Vagina (tissue), 2 donors: ENCODE measurements at places on chromosomes 5 and 9.

- no peak for DNase-seq
Observed at GRCh38 chr5:124001036-124001615, 489.1 kb downstream of the CSNK1G3 start.

DNA sequence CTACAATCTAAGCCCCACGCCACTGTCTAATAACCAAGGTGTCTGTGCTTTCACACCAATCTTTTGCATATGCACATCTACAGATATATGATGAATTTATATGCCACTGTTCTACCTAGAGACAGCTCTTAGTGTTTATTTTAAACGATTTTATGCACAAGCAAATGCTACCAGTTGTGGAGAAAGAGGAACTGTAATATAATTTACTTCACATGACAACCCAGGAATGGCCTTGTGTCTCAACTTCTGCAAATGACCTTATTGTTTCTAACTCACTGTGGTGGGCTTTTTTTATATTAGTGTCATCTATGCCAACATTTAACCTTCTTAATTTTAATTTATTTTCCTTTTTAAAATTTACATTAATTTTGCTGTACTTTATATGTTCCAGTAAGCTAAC, 531.1 kb upstream of the TLE4 start:
- no peak for DNase-seq

DNA sequence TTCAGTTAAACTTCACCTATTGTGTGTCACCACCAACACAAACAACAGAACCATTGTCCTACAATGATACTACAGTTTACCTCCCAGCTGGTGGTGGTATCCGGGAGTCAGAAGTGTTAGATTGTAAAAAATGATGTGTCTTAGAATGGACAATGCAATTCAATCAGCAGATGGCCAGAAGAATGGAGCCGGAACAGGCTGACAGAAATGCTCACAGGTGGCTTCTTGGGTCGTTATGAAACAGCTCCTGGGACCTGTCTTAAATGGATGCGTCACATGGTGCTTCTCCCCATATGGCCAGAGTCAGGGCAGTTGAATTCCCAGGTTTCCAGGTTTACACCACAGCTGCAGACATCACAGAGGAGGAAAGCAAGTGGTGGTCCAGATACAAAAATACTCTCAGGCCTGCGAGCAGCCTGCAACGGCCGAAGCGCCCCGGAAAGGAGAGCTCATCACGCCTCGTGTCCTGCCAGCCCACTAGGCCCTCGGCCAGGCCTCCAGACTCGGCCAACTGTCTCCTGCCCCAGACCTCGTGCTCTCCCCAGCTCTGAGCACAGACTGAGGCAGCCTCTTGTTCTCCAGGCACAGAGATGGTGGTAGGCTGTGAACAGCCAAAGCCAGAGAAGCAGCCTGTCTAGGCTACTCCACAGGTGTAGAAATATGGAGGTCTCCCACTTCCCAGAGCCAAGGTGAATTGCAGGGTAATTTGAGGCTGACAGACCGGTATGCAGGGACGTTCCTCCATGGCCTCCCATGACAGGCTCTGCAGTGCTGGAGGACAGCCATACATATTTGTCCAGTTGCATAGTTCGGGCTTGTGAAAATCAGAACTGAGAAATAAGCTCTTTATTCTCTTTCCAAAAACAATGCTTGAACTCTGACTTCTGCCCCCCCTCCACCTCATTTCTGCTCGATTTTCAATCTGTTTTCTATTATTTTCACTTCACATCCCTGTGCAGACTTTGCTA, 98.5 kb upstream of the SPATA31C2 start:
- DNase-seq = no peak

DNA sequence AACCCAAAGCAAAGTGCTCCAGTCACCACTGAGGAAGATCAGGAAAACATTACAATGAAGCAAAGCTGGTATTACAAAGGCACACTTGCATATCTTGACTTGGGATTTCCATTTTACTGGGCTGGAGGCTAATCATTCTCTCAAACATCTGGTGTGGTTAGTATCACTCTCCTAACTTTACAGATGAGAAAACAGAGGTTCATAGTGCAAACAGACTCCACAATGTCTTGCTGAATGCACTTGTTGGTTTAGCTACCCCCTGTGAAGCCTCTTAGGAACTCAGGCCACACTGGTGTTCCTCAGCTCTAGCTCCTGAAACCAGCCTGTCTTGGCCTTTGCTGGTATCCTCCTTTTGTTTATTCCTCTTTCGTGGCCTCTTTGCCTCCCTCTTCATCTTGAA, 29.5 kb upstream of the SMAD5 start:
- no peak for DNase-seq

DNA sequence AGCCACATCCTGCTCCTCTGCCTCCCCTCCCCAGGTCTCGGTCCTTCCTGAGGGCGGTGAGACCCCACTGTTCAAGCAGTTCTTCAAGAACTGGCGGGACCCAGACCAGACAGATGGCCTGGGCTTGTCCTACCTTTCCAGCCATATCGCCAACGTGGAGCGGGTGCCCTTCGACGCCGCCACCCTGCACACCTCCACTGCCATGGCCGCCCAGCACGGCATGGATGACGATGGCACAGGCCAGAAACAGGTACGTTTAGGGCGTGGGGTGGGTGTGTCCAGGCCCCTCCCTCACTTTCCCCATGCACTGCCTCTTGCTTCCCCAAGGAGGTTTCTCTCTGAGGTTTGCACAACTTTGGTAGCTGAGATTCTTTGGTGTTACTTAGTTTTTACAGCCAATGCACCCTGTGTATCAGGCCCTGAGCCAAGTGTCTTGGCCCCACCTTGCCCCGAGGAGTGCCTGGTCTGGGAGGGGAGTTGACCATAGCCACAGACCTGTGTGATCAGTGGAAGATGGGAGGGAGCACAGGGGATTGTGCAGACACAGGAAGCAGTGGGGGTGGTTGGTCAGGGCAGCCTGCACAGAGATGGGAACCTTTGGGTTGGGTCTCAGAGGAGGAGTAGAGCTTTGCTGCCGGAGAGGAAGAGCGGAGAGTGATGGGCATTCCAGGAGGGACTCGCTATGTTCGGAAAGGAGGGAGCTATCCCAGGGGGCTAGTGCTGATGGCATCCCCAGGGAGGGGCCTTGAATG, 50.8 kb downstream of the GSN start:
- no peak for DNase-seq

DNA sequence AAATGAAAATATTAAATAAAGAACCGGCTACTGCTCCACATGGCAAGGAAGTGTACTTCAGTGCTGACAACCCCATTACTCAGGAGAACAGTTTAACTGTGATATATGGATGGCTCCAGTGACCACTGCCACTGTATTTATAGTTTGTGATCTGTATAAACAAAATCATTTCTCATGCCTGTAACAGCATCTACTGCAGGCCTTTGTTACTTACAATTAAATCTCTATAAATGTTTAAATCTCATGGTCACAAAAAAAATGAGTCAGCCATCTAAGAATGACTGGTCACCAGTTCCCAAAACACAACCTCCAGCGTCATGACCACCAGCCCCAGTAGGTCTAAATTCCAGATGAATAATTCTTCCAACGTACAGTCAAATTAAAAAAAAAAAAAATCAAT, 24.6 kb downstream of the SERINC5 start:
- no peak for DNase-seq

DNA sequence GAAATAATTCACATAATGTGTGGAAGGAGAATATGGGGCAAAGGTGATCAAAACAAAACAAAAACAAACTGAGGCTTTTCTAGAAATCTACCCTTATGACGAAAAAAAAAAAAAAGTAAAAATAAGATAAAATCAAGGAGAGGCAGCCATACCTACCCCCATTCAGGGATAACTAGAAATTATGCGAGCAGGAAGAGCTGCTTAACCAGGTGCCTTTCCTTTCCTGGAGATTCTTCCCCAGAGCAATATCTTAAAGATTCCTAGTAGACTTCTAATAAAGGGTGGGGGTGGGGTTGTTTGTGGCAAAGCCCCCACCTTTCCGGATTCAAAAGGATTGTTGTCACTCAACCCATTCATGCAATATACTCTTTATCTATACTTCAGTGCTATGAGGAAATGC, 112.0 kb upstream of the IFNK start:
- DNase-seq = no peak

- DNase-seq = no peak
Observed at GRCh38 chr9:121876658-121877271, 216.3 kb downstream of the TTLL11 start.

DNA sequence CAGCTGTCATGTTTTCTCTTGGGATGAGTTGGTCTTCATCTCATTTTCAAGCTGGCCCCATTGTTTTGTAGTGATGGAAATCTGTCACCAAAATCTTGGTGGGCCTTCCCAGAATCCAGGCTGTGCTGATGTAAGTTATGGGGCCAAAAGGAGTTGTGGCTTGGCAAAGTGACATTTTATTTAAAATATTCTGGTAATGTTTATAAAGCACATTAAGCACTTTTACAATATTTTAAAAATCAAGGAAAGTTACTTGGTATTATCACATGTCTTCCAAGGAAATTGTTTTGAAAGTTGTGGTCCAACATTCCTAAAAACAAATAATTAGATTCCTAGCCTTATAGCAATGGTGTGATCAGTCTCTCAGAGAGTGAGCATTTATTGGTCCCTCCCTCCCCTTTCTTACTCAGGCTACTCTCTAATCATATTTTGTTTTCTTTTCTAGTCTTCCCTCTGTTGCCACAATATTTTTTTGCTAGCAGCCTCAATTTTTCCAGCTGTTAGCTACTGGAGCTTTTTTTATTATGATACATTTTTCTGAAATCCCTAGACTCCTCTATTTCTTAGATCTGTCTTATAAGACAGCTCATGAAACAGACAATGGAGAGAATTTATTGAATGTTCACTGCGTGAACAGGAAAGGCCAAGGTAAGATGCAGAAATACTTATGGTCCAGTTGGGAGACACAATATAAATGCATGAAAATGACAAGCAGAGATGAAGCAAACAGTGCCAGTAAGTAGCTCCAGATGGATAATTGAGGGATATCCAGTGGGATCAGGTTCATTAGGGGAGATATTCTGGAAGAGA, 408.1 kb upstream of the ZNF608 start:
- DNase-seq = no peak

- DNase-seq = no peak
Observed at GRCh38 chr5:173011566-173011965, 28.0 kb downstream of the ATP6V0E1 start.

- DNase-seq = no peak
Observed at GRCh38 chr9:83191154-83191553, 128.2 kb upstream of the RASEF start.

DNA sequence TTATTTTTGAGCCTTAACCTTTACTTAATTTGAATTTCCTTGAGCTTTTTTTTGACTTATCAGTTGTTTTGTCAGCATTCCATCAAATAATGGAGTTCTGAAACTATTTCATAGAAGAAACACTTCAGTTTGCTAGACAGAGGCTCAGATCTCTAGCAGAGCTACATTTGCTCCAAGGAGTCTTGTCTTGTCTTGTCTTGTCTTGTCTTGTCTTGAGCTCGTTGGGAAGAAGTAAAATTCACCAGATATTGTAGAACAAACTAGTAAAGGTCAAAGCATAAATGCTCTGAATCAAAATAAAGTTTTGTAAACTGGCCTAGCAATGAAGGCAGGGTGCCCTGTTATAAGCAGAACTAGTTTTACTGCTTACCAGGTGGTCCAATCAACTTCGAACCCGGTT, 33.5 kb downstream of the RAB24 start:
- DNase-seq = no peak

GRCh38 chr9:109967651-109968642, 187.9 kb downstream of the PALM2AKAP2 start:
- DNase-seq = no peak

GRCh38 chr5:173963182-173963838, 25.7 kb upstream of the C5orf47 start:
- DNase-seq = no peak

- no peak for DNase-seq
Observed at GRCh38 chr9:123807251-123807650, 122.7 kb downstream of the DENND1A start.

- DNase-seq = no peak
Observed at GRCh38 chr9:35716230-35716629, 15.8 kb downstream of the TLN1 start.

DNA sequence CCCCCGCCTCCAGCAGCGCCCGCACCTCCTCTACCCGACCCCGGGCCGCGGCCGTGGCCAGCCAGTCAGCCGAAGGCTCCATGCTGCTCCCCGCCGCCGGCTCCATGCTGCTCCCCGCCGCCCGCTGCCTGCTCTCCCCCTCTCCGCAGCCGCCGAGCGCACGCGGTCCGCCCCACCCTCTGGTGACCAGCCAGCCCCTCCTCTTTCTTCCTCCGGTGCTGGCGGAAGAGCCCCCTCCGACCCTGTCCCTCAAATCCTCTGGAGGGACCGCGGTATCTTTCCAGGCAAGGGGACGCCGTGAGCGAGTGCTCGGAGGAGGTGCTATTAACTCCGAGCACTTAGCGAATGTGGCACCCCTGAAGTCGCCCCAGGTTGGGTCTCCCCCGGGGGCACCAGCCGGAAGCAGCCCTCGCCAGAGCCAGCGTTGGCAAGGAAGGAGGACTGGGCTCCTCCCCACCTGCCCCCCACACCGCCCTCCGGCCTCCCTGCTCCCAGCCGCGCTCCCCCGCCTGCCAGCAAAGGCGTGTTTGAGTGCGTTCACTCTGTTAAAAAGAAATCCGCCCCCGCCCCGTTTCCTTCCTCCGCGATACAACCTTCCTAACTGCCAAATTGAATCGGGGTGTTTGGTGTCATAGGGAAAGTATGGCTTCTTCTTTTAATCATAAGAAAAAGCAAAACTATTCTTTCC, 19.3 kb downstream of the CDKN2A start:
- DNase-seq = no peak

- no peak for DNase-seq
Observed at GRCh38 chr5:168165977-168166376, 125.5 kb upstream of the WWC1 start.

DNA sequence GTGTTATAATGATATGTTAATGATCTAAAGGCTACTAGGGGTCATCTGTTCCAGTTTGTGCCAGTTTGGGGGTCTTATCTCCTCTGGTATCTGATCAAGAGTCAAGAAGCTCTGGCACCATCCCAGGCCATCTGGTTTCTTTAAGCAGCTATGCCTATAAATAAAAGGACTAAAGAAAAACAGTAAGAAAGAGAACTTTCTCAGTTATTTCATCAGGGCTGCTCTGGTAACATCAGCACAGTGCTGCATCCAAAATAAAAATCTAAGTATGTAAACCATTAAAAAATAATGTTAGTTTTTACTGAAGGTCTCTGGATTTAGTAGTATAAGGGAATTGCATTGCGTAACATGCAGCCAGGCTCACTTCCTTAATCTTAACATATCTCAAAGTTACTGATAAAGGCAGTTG, 185.0 kb downstream of the NR2F1-AS1 start:
- DNase-seq = no peak

DNA sequence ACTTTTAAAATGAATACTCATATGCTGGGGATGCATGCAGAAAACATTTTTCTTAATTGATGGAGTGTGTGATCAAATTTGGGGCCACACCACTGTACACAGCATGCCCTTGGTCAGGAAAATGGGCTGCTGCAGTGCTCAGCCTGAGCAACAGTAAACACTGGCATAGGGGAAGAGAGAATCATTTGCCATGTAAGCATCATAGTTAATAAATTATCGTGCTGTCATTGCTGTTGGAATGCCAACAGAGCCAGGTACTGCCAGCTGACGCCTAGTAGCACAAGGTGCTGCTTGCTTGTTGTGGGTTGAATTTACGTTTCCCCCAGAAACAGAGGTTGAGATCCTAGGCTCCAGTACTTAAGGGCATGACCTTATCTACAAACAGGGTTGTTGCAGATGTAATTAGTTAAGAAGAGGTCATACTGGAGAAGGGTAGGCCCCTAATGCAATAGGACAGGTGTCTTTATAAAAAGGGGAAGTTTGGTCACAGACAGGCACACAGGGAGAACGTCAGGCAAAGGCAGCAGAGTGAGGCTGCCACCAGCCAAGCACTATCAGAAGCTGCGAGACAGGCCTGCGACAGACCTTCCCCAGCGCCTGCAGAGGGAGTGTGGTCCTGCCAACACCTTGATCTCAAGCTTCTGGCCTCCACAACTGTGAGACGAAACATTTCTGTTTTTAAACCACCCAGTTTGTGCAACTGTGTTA, 25.3 kb downstream of the DAP start:
- no peak for DNase-seq
